Bone marrow (tissue), 2 donors: ENCODE measurements at places on chromosomes 16 and 17.

DNA sequence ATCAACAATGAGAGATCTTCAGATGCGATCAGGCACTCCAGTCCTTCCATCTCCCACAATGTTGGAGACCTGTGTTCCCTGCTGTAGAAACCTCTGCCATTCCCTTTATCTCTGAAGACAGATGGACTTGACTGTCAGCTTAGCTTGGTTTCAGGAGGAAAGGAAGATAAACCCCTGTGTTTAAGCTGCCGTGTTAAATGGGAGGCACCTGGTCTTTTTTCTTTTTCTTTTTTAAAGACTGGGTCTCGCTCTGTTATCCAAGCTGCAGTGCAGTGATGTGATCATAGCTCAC is 63.1 kb downstream of the USP22 start:
- DNase-seq, result no peak

DNA sequence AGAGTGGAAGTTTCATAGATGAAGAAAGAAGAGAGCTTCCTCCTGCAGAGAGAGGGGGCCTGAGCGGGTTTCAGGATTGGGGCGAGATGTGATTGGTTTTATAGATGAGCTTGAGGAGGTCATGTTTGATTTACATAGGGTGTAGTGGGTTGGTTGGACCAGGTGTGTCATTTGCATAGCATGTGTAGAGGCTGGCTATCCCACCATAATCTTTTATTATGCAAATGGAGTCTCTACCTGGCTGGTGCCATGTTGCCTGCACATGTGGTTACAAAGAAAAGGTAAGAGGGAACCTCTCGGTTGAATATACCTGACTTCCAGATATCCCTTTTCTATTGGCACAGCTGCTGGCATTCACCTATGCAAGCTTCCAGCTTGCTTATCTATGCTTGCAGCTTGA is 228.1 kb downstream of the BCAS3 start:
- no peak for DNase-seq

GRCh38 chr17:66375121-66375520 is 72.7 kb downstream of the PRKCA start:
- no peak for DNase-seq

DNA sequence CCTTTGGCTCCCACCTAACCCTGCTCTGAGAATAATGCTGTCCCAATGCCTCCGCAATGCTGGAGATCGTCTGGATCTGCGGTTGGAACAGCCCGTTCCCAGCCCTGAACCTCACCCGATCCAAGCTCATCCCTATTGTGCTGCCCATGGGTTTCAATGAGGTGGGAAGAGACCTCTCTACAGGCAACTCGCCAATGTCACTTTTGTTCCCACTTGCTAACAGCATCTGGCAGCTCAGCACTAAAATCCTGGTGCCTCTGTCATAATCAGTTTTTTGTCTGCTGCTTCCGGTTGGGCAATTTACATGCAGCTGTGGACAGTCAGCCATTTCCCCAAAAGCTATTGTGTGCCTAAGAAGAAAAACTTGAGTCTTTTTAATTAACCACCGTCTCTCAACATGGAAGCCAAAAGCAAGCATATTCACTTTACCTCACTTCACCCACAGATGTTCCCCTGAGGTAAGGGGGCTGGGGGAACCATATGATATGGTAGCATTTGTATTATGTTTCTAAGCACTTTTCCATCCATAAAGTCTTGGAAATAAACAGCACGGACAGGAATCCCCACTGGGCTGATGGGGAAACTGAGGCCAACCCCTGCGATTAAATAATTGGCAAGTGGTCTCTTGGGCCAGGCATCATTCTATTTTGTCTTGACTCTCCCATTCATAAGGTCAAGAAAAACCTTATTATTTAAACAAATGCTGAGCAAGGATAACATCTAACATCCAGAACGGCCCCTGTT is 159.2 kb upstream of the CDH5 start:
- peak; percentile 52 for DNase-seq

- no peak for DNase-seq
Observed at GRCh38 chr17:74185571-74186185, 17.8 kb upstream of the RPL38 start.

GRCh38 chr16:89828870-89829629 is 775 bp downstream of the SPIRE2 start:
- DNase-seq, result no peak

GRCh38 chr17:49567104-49567521 is 8.6 kb upstream of the NXPH3 start:
- no peak for DNase-seq

GRCh38 chr17:18877104-18877645 is 19.2 kb downstream of the PRPSAP2 start:
- DNase-seq, result no peak

DNA sequence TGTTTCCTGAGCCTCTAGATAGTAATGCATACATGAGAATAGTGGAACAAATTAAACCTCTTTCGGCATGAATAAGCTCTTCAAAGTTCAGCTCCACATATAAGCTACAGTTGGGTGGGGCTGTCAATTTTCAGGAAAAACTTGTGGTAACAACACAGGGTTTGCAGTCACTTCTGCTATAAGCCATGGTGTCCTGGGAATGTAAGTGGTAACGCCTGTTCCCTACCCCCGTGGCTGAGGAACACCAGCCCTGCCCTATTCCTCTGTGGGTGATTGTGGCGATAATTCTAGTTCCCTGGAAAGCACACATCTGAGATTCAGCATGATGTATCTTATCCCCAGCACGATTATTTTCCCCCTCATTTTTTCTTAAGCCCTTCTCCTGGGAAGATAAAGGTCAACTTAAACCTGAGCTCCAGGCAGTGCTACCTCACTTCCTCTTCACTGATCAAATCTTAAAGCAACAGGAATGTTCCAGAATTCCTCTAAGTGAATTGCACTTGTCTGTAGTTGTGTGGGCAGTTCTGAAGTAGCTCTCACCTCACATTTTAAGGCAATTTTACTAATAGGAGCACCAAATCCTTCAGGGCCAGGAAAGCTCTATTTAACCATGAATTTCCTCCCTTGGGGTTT is 500.7 kb upstream of the HSBP1 start:
- no peak for DNase-seq

GRCh38 chr16:84749815-84750214 is 50.0 kb downstream of the USP10 start:
- DNase-seq, result no peak
